ENCODE measurements at places on chromosomes 5 and 9.

GRCh38 chr9:91727316-91727861, 222.6 kb downstream of the ROR2 start:
- peak; percentile 85 for DNase-seq

GRCh38 chr5:139808481-139809330, 13.1 kb downstream of the PSD2 start:
- peak; percentile 14 for DNase-seq

DNA sequence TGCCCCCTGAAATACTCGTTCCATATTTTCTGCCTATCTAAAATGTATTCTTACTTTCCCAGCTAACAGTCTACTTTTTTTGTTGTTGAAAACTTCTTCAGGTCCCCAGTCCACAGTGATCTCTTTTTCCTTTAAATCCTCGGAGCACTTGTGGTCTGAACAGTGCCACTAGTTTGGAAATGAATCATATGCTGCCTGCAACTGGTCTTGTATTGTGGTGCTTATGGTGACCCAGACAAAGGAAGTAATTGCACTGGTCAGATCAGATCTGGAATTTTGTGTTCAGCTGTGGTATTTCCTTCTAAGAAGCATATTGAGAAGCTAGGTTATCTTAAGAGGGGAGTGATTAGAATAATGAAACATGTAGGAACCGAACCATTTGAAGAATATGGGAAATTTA, 2.9 kb downstream of the UNC13B start:
- DNase-seq, result peak; percentile 34

DNA sequence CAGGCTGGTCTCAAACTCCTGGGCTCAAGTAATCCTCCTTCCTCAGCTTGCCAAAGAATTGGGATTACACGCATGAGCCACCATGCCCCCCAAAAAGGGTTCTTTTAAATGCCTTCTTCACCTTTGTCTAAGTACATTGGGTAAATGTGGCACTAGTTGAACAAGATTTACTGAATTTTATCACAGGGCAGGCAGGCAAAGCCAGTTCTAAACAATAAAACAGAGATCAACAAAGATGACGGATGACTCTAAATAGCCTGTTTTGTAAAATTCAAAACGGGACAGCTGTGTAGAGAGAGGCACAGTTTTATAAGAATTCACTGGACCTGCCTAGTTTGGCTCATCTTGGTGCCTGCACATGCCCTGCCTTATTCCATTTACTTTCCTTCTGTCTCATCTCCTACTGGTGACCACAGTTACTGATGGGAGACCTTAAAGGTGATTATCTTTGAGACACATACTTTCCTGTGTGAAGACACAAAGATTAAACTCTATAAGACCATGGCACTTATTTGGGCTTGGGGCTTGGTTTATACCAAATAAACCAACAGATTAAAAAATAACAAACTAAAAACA, 149.6 kb upstream of the DMRT1 start:
- no peak for DNase-seq

DNA sequence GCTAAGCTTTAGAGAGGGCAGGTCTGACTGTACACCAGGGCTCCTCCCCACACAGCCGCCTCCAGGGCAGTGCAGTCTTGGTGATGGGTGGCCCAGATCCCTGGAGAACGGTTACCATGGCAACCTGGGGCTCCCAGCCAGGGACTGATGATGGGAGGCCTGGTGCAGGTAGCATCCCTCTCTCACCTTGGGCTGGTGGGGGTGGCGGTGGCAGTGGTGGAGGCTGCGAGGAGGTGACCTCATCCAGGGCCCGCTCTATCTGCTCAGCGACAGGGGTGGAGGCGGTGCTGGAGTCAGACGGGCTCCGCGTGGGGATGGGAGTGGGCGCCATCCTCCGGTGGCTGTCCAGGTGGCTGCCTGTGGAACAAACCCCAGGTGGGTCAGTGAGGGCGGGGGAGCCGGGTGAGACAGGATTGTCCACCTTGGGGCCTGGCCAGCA, 12.3 kb downstream of the PRR7 start:
- DNase-seq, result peak; percentile 59

- no peak for DNase-seq
Observed at GRCh38 chr9:125527471-125528002, 179.5 kb downstream of the MAPKAP1 start.

- no peak for DNase-seq
Observed at GRCh38 chr9:123796618-123797484, 133.1 kb downstream of the DENND1A start.

GRCh38 chr9:94741866-94742265, 15.4 kb downstream of the AOPEP start:
- DNase-seq, result no peak

DNA sequence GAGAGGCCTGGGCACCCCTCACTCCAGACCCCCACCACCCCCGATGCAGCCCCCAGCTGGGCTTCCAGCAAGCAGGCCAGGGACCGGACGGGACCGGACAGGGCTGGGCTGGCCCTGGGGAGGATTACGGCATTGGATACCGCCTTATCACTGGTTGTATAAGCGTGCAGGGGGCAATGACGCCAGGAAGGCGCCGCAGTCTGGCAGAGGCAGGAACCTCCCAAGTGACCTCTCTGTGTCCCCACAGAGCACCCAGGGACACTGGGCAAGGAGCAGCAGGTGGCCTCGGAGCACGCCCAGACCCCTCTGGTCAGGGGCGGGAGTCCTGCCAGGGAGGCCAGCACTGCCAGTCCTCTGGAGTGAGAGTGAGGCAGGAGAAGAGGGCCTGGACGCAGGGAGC, 723 bp upstream of the LCN15 start:
- no peak for DNase-seq

- DNase-seq, result no peak
Observed at GRCh38 chr9:130129432-130130061, 42.7 kb upstream of the NCS1 start.

DNA sequence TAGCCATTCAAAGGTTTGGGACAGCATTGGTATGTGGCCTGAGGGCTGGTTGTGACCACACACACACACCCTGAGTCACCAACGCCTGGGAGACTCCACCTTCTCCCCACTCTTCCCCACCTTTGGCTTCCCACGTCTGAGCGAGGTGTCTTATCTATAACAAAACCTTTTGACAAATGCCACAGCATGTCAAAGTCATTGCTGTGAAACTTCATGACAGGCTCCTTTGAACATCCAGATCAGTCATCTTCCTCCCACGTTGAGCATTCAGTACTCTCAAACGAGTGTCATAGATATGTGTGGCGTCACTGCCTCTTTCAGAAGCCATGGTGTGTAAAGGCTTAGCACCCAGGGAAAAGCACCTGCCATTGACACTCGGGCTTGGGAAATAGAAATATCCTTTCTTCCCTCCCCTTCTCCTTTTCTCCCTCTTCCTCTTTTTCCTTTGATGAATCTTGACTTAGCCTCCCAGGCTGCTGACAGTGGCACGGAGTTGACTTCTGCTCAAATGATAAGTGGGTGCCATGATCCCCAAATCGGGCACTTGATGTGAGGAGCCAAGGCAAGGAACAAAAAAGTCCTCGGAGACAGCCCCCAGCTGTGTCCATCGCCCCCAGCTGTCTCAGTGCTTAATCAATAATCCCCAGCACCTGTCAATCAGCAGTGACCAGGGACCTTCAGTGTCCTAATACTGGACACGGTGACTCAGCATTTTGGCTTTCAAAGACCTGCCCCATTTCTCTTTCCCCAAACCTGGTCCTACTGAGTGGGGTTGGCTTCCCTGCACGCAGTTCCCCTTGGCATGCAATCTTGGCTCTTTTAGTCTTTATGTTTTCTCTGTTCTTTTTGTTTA, 114.8 kb downstream of the FGF18 start:
- peak; percentile 10 for DNase-seq

DNA sequence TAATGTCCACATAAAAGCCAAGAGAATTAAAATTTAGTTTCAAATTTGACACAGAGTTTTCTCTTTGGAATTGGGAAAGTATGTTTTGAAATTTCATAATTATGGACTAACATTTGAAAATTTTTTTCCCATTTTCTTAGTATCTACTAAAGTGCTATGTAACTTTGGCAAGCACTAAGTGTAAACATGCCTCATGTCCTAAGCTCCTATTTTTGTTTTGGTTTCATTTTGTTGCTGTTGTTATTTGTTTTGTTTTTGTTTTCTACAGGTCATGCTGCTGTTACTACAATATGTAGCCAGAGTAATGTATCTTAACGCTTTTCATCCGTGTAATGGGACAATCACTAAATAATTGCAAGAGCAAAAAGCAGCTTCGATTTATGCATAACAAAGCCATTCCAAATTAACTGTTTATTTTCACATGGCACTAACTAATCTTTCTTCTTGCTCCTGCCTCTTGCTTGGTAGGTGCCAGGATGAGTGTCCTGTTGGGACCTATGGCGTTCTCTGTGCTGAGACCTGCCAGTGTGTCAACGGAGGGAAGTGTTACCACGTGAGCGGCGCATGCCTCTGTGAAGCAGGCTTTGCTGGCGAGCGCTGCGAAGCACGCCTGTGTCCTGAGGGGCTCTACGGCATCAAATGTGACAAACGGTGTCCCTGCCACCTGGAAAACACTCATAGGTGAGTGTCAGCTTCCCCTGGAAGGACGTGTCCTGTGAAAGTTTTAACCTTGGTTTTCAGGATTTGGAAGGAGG, 107.3 kb upstream of the PRRC1 start:
- DNase-seq, result no peak

DNA sequence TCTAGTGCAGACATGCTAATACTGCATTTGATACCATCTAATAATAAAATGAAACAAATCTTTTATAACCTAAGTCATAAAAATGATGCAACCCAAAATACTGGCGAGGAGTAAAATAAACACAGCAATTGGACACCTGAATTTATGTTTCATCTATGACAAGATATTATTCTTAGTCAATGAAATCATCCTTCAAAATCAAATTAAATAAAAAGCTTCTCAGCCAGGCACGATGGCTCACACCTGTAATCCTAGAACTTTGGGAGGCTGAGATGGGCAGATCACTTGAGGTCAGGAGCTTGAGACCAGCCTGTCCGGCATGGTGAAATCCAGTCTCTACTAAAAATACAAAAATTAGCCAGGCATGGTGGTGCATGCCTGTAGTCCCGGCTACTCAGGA, 179.0 kb downstream of the TMEM232 start:
- DNase-seq, result no peak

GRCh38 chr9:9612270-9612669, 1000.5 kb downstream of the PTPRD start:
- no peak for DNase-seq

DNA sequence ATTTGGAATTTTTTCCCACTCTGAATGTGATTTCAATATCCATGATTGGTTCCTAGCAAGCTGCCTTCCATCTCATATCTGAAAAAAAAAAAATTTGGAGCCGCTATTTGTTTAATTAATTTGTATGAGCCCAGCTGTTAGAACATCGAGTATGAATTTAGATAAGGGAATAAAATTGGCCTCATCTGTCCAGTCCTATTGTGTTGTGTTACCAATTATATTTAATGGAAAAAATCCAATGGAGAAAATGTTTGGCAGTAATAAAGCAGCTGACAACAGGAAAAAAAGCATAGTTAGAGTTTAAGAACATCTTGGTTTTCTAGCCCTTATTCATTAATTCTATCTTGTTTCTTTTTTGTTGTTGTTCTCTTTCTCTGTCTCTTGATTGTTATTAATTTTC, 735.6 kb upstream of the RIOK2 start:
- DNase-seq, result no peak

DNA sequence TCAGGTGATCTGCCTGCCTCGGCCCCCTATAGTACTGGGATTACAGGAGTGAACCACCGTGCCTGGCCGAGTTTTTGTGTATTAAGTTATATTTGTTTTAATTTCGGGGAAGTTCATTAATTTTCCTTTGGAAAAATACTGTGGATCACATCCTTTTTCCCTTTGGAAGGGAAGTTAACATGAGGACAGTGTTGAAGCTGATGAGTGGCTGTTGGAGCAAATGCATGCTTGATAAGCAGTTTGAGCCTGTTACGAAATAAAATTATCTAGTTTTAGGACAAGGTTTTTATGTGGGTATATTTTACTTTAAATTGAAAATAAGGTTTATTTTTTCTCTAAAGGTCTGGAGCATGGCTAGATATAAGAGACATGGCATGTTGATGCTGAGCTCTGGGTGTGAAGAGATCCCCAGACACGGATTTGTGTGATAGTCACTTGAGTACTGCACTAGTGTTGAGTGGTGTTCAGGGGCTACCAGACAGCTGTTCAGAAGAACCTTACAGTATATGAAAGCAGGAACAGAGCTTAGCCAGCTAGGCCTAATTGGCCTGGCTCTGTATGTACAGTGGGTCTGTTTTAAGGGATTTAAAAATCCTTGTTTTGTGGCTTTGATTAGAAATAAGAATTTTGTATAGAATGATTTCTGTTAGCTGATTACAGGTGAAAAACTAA, 17.4 kb downstream of the LMNB1 start:
- DNase-seq, result no peak

DNA sequence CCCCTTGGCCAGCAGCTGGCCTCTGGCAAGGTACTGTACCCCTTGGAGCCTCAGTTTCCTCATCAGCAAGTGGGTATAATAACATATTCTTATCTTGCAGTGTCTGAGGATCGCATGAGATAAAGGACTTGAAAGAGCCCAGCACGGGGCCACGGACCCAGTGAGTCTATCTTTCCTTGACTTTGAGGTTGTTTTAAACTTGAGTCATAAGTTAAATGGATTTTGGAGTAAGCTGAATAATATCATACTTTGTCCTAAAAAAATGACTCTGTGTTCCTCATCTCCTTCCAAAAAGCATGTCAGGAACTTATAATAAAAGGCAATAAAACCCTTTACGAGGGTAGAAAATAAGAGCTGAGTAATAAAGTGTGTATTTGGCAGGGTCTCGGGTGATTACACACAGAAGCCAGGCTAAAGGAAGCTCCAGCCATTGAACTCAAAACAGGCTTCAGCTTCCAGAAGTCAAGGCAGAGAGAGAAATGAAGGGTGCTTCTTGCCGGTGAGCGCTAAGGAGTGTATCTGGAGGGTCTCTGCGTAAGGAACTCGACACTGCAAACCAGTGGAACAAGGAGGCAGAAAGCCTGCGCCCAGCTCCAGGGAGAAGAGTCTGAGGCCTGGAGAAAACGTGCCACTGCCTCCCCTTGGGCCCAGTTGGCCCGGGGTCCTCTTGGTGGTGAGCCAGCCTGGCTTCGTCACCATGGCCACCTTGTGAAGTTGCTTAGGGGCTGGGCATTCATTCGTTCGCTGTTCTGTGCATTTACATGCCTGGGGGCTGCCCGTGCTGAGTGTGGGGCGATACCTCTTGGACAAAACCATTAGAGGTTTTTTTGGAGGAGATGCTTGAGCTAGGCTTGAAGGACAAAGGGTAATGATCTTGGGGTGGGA, 72.4 kb upstream of the PHYKPL start:
- DNase-seq, result no peak

- DNase-seq, result no peak
Observed at GRCh38 chr5:1558944-1559343, 35.2 kb upstream of the LPCAT1 start.

- DNase-seq, result no peak
Observed at GRCh38 chr9:137434498-137435380, 6.4 kb downstream of the ENTPD8 start.

GRCh38 chr9:131618071-131618479, 72.8 kb downstream of the PRRT1B start:
- DNase-seq, result no peak

GRCh38 chr5:1182633-1183423, 18.6 kb upstream of the SLC6A19 start:
- DNase-seq, result no peak

GRCh38 chr5:68071736-68072135, 143.8 kb upstream of the PIK3R1 start:
- DNase-seq, result no peak

GRCh38 chr9:132694144-132694543, 23.9 kb downstream of the GTF3C4 start:
- DNase-seq, result peak; percentile 85

GRCh38 chr9:132556714-132557113, 25.7 kb upstream of the BARHL1 start:
- no peak for DNase-seq

GRCh38 chr5:89396278-89396954, 513.4 kb upstream of the MEF2C start:
- DNase-seq, result no peak

Data from RKO (cell line).